ENCODE measurements at places on chromosomes 13 and 19.

DNA sequence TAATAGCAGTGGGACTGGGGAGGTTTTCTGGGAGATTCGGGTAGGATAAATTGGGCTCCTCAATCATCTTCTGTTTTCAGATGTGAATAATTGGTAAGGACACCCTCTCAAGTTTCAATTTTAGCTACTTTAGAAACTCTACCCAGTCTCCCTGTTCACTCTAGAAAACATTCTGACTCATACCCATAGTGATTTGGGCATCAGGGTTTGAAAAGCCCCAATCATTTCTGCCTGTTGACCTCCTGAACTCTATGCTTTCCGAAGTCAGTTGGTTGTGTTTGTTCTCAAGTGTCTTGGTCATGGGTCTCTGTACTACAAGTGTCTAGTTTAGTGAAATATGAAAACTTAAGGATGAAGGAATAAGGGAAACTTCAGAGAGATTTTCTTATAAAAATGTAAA is 911.3 kb upstream of the GPC6 start:
- no peak for DNase-seq

DNA sequence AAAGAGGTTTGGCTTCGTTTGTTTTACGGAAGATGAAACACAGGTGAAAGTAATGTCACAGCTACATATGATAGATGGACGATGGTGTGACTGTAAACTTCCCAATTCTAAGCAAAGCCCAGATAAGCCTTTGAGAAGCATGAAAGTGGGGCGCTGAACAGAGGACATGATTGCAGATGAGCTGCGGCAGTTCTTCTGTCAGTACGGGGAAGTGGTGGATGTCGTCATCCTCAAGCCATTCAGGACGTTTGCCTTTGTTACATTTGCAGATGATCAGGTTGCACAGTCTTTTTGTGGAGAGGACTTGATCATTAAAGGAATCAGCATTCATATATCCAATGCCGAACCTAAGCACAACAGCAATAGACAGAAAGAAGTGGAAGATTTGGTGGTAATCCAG is 111.5 kb upstream of the DIAPH3 start:
- DNase-seq = no peak

- DNase-seq = no peak
These were observed 6.6 kb downstream of the CACNA1A start for GRCh38 chr19:13499692-13500091.

DNA sequence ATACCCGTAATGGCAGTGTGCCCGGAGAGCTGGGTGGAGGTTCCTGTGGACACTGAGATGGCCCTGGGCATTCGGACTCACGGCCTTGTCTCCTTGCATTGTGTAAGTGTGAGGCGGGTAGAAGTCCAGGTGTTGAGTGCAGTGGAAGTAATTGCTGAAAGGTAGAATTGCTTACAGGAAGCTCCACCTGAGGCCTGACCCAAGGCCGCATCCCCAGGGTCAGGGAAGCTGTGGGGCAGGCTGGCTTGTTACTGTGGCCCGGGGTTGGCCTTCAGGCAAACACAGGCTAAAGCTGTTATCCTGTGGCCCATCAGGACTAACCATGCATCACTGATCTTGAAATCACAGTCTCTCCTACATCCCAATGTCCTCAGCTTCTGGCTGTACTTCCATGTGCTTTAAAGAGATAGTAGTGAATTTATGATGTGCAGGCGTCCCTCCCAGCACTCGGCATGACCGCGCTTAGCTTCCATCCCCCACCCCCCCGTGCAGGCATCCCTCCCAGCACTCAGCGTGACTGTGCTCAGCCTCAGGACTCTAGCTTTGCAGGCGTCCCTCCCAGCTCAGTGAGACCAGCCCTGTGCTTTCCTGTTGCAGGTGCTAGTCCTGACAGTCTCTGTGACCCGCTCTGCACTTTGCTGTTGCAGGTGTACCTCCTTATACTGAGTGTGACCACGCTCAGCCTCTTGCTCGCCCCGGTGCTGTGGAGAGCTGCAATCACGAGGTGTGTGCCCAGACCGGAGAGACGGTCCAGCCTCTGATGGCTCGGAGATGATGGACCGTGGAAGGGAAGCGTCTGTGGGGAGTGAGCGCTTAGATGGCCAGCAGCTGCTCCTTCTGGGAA is 35.6 kb upstream of the TFDP1 start:
- DNase-seq = no peak

GRCh38 chr19:32642771-32643170 is 32.2 kb downstream of the ANKRD27 start:
- DNase-seq = peak; percentile 69

DNA sequence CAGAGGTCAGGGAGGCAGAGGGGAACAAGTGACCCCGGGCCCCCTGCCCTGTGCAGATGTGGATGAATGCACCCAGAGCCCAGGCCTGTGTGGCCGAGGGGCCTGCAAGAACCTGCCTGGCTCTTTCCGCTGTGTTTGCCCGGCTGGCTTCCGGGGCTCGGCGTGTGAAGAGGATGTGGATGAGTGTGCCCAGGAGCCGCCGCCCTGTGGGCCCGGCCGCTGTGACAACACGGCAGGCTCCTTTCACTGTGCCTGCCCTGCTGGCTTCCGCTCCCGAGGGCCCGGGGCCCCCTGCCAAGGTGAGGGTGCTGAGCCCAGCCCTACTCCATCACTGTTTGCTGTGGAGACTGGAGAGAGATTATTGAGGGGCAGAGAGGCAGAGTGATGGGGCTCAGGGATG is 9.9 kb downstream of the LTBP4 start:
- no peak for DNase-seq

- DNase-seq = peak; percentile 34
These were observed 10.1 kb downstream of the AP2S1 start for GRCh38 chr19:46840498-46840942.

- DNase-seq = no peak
These were observed 155.5 kb downstream of the TNFSF13B start for GRCh38 chr13:108425056-108425455.

DNA sequence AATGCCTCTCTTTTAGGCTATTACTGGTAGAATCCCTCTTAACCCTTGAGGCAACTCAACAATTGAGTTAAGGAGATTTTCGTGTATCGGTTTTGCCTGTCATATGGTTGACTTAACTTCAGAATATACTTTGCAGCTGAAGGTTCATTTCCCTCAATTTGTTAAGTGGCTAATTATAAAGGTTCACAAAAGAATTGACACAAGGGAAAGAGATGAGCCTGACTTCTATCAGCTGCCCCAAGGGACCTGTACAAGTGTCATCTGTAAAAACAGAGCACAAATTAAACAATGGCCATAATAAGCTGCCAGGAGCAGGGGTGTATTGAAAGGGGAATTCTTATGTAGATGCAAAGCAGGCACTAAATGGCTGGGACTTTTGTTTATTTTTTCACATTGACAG is 334.8 kb upstream of the OBI1 start:
- no peak for DNase-seq

DNA sequence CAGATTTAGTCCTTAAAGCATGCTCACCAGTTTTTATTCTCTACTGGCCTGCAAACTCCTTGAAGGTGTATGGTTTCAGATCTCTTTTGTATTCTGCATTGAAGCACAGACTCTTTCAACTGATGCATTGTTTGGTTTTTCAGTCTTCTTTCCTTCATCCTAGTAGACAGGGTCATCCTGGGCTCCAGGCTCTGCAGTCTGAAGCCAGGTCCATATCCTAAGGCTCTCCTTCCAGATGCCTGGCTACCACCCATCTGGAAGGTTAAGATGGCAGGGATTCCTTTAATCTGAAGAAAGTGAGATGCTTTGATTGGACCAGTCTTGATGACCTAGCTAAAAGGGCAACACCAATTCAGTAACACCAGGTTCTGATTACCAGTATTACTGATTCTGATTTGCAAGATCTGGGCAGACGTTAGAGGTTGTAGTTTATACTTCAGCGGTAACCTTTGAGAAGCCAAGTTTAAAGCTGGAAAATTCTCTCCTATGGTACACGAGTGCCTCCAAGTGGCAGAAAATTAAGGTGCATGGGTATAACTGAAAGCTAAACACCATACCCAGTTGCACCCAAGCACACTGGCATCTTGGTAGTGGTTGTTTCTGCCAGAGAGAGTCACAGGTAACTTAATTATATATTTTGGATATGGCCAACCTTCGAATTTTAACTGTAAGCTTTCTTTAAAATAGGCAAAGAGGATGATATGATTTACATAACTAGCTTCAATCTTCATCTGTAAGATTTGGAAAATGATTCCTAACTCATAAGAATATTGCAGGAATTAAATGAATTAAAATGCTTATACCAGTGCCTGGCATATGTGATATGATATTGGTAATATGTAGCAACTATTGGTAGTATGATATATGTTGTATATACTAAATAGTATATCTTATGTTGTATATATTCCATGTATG is 1651.9 kb upstream of the MIR17HG start:
- peak; percentile 2 for DNase-seq

DNA sequence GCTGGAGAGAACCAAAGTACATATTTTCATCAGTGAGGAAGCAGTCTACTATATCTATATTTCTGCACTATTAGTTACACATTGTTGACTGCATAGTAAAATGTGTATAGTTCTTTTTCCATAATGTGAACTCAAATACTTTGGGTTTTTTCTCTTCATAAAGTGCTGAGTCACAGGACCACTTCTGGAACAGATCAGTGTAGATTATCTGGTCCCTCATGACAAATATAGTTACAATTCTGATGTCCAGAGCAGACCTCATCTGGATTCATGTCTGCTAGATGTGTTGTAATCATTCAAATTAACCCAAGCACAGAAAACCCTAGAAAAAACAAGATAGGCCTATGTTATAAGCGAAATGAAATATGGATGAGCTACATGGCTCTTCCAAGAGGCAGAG is 171.4 kb downstream of the SUCLA2 start:
- DNase-seq = no peak

DNA sequence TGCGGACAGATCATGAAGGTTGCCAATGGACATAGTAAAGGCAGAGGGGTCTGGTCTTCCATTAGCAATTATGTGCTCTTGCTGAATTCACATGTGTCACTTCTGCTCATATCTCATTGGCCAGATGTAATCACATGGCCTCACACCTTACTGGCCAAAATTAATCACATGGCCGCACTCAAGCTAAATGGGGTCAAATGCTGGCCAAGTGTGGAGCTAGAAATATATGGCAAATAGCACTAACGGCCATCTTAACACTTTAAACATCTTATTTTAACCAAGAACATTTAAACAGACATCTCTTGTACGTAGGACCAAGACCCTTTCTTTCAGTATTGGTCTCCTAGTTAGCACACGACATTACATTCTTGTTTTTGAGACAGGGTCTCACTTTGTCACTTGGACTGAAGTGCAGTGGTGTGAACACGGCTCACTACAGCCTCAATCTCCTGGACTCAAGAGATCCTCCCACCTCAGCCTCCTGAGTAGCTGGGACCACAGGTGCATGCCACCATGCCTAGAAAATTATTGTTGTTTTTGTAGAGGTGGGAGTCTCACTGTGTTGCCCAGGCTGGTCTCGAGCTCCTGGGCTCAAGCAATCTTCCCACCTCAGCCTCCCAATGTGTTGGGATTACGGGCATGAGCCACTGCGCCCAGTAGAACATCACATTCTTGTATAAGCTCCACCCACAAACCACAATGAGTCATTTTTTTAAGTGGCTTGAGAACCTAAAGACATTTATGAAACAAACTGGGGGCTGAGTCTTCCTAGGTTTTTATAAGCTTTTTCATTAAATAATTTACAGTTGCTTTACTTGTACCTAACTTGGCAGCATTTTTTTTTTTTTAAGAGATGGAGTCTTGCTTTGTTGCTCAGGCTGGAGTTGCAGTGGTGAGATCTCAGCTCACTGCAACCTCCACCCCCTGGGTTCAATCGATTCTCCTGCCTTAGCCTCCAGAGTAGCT is 2.9 kb upstream of the PTOV1 start:
- no peak for DNase-seq

GRCh38 chr19:30416375-30416774 is 44.2 kb downstream of the ZNF536 start:
- no peak for DNase-seq

DNA sequence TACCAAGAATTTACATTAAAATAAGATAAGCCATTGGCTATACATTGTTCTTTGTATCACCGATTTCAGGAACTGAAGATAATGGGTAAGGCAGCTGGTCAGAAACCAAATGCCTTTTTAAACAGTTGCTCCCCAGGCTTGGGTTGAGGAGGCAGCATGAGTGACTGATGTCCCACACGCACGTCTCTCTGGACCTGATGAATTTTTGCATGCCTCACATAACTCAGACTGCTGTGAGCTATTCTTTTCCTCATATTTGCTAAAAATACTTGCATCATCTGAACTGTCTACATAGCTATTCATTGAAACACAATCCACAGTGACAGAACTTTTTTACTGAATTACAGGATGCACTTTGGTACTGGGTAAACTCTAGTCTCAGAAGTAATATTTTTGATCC is 123.6 kb upstream of the MAB21L1 start:
- no peak for DNase-seq

DNA sequence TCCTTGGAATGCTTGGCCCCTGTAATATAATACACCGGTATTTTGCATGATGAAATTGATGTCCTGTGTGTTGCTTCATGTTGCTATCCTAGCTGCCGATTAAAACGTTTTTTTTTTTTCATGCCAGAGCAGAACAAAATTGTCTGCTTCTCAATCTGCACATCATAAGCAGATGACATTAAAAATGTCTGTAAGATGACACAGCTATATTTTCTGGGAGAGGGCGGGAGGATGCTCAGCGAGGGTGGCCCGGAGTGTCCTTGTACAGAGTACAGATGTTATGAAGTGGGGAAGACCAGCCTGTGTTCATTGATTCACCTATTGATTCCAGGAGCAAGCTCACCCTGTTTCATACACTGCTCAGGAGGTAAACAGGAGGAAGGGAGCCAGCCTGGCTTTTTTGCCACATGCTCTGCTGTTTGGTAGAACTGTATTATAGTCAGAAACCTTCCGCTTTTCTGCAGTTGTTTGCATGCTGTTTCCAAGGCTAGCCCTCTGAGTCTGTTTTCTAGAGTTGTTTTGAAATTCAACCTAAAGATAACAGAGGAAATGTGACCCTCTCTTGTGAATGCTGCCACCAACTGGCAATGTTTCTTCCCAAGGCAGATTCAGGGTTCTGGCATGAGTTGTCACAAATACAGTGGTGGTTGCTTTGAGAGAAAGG is 4.7 kb upstream of the IRS2 start:
- DNase-seq = no peak

GRCh38 chr13:100646030-100646673 is 28.4 kb downstream of the TMTC4 start:
- no peak for DNase-seq

DNA sequence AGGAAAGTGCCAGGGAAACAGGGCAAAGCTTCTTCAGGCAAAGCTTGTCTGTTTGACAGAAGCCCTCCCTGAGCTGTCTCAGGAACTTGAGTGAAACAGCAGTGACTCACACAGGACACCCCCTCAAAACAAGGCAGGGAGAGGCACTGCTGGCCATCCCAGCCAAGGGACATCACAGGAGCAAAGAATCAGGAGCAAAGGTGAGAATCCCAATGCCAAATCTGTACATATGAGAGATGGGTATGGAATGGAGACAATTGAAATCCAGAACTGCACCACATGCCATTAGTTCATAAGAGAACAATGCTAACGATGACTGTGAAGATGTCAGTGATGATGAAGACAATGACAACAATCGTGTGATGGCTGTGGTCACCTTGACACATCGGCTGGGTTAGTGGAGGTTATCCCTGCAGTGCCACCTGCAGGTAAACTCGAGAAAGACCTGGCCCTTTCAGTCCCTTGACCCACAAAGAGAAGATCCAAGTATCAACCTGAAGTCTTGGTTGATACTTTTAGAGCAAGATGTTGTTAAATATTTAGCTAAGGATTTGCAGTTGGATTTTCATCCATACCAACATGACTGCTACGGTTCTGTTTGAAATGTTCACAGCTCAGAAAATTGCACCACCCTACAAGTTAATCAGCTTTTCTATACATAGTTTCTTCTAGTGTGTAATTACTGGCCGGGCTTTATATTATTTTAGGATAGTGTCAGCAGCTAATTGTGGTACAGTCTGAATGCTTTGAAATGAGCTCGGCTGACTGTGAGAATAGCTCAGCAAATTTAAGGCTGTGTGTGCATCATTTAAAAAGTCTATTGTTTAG is 42.0 kb upstream of the IPO5 start:
- peak; percentile 13 for DNase-seq
